ENCODE measurements at places on chromosomes 7 and 10.

DNA sequence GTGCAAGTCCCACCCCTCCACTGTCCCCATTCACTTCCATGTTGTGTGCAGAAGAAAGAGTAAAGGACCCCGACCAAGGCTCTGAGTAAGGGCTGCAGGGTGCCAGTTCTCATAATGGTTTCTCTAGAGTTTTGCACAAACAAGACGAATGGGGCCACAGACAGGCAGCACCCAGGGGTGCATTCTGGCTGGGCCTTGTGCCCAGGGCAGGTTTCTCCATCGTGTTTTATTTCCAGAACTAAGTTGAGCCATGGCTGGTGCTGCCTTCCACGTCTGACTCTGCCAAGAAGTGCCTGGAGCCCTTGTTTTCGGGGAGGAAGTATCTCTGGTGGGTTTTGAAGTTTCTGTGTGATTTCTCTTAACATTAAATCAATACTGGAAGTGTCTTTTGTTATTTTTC, 95.0 kb upstream of the SDK1 start:
- no peak for DNase-seq

GRCh38 chr7:28725911-28726310, 232.2 kb downstream of the TRIL start:
- no peak for DNase-seq

- no peak for DNase-seq
These were observed 12.8 kb upstream of the GPR85 start for GRCh38 chr7:113099284-113099919.

- DNase-seq, result no peak
These were observed 12.2 kb downstream of the PDE1C start for GRCh38 chr7:32058002-32058401.

- no peak for DNase-seq
These were observed 58.5 kb upstream of the UBE3C start for GRCh38 chr7:157080111-157080730.

All from NCI-H2081 (cell line).